NCI-H446 (cell line): ENCODE measurements at places on chromosomes 3 and 15.

- no peak for DNase-seq
These were observed 6.9 kb upstream of the PPP1R2 start for GRCh38 chr3:195549931-195550519.

GRCh38 chr3:11691767-11692531, 48.2 kb upstream of the VGLL4 start:
- DNase-seq: no peak

GRCh38 chr3:106208251-106208650, 339.4 kb upstream of the CBLB start:
- no peak for DNase-seq

DNA sequence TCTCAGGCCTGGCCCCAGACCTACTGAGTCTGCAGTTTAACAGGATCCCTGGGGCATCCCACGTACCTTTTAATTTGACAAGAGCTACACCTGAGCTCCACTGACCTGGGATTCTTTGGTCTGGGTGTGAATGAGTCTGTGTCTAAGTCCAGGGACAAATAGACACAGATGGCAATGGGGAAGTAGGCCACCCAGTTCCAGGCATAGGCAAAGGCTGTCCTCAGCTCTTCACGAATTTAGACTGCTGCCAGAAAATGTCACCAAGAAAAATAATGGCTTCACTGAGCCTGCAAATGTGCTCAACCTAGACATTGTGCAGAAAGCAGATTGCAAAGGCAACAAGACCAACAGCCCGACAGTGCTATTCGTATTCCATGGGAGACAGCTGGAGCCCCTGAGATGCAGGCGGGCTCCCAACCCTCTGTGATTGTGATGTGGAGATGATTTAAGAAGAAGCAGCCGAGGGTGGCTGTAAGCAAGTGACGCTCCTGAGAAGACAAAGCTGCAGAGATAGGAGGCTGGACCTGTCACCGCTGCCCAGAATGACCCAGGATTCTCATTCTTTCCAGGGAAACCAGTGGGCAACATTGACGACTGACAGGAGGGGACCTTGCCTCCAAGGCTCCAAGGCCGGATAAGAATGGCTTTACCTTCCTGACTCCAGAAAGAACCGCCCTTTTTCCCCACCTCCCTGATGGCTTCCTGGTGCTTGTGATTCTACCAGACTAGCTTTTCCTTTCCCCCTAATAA, 39.8 kb upstream of the IREB2 start:
- DNase-seq: no peak

DNA sequence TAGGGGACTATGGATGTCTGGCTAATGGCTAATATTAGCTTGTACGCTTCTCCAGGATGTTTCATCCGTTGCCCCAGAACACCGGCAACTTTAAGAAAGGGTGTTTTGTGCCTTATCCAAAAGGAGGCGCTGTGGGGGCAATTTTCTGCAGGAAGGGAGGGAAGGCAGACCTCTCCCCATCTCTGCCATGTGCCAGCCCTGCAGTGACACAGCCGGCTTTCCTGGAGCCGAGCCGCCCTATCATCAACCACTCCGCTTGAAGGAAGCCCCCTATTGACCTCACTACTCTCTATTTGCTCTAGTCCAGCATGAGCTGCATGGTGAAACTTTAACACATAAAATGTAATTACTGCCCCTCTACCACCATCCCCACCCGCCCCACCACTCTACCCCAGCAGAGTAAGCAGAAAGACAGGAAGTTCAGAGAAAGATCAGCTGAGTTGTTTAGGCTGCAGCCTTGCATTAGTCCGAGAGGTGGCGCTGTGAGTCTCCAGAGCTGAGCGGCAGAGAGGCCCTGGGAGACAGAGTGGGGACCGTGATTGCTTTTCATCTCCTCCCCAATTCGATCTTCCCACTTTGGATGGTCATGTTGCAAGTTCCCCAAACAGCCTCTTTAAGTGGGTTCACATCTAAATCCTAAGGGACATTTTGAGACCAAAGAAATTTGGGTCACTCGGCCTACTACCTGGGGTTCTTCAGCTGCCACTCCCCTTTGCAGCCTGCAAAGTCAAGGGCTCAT, 24.5 kb upstream of the RAD18 start:
- peak; percentile 38 for DNase-seq
